ENCODE measurements at places on chromosomes 1 and 21. TPM values are rescaled to one million over a fixed set of nuclear protein-coding genes. Genes with fewer than 3 reads are reported as not detected.

CD1E gene
- not detected for total RNA-seq

FMO1 gene
- not detected for total RNA-seq

GRCh38 chr21:36425286-36425685 is 40.1 kb downstream of the CHAF1B start:
- DNase-seq, result no peak

UFC1 gene
- total RNA-seq, result 93.4 TPM
